ENCODE measurements at places on chromosomes 2 and 18. TPM values are rescaled to one million over a fixed set of nuclear protein-coding genes. Genes with fewer than 3 reads are reported as not detected.
A peak's percentile ranks its signal among the peaks of the same experiment; 100 is the strongest.

The ARHGAP15 gene
- total RNA-seq = not detected

GRCh38 chr2:9644603-9645002 lies 13.8 kb upstream of the YWHAQ start:
- no peak for DNase-seq
- H3K27me3 ChIP-seq = no peaks in the 10 kb centered on the region
- no peaks in the 10 kb centered on the region for H3K4me1 ChIP-seq

The FN1 gene
- 2,058 TPM for total RNA-seq

DNA sequence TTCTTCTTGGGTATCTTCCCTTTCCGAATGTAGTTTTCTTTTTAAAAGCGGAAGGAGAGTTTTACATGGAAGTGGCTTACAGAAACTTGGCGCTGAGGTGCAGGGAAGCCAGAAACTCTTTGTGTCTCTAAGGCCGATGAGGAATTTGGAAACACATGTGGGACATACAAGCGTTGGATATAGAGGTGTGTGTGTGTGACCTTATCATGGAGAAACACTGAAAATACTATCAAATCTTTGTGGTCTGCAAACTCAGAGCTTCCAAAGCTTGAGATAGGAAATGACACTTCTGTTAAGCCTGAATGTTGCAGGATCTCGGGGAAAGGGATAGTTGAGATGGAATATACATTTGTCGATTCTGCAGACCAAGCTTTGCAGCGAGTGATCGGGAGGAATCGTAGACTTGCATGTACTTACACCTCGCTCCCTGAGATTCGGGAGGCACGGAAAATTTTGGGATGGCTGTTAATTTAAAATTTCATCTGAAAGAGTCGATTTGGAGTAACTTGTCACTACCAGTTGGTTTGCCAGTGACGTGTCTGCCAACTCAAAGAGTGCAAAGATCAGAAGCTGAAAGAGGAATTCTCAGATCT lies 1.0 kb downstream of the NAB1 start:
- H3K36me3 ChIP-seq = no peaks in the 10 kb centered on the region
- H3K27ac ChIP-seq = peak overlapping the region; percentile 94
- H3K4me1 ChIP-seq = peaks cover 46% of the 10 kb centered on the region
- H3K27me3 ChIP-seq = no peaks in the 10 kb centered on the region
- H3K4me3 ChIP-seq = peak overlapping the region; percentile 92

GRCh38 chr2:215489288-215489848 lies 53.5 kb upstream of the FN1 start:
- no peak overlapping the region for H3K27ac ChIP-seq
- no peaks in the 10 kb centered on the region for H3K4me1 ChIP-seq
- no peak for DNase-seq
- H3K27me3 ChIP-seq = no peaks in the 10 kb centered on the region
- H3K4me3 ChIP-seq = no peak overlapping the region
- H3K36me3 ChIP-seq = no peaks in the 10 kb centered on the region

- no peaks in the 10 kb centered on the region for H3K36me3 ChIP-seq
- peaks cover 100% of the 10 kb centered on the region for H3K27me3 ChIP-seq
- no peak for DNase-seq
- H3K4me1 ChIP-seq = no peaks in the 10 kb centered on the region
- no peak overlapping the region for H3K4me3 ChIP-seq
- no peak overlapping the region for H3K27ac ChIP-seq
These were observed 247.2 kb upstream of the RAB12 start for GRCh38 chr18:8361941-8362471.

The SERTAD2 gene
- total RNA-seq = 20.8 TPM

- no peak overlapping the region for H3K27ac ChIP-seq
- no peaks in the 10 kb centered on the region for H3K36me3 ChIP-seq
- H3K27me3 ChIP-seq = no peaks in the 10 kb centered on the region
- no peaks in the 10 kb centered on the region for H3K4me1 ChIP-seq
- H3K4me3 ChIP-seq = no peak overlapping the region
These were observed 24.2 kb upstream of the TMEFF2 start for GRCh38 chr2:192218970-192219369.

The ANKRD62 gene
- total RNA-seq = not detected

Data from A673 (cell line).